ENCODE measurements at places on chromosomes 11 and 22. TPM values are rescaled to one million over a fixed set of nuclear protein-coding genes. Genes with fewer than 3 reads are reported as not detected.
A peak's percentile ranks its signal among the peaks of the same experiment; 100 is the strongest.

The DMC1 gene
- 0.23 TPM for total RNA-seq

The SEZ6L gene
- 0.45 TPM for total RNA-seq

DNA sequence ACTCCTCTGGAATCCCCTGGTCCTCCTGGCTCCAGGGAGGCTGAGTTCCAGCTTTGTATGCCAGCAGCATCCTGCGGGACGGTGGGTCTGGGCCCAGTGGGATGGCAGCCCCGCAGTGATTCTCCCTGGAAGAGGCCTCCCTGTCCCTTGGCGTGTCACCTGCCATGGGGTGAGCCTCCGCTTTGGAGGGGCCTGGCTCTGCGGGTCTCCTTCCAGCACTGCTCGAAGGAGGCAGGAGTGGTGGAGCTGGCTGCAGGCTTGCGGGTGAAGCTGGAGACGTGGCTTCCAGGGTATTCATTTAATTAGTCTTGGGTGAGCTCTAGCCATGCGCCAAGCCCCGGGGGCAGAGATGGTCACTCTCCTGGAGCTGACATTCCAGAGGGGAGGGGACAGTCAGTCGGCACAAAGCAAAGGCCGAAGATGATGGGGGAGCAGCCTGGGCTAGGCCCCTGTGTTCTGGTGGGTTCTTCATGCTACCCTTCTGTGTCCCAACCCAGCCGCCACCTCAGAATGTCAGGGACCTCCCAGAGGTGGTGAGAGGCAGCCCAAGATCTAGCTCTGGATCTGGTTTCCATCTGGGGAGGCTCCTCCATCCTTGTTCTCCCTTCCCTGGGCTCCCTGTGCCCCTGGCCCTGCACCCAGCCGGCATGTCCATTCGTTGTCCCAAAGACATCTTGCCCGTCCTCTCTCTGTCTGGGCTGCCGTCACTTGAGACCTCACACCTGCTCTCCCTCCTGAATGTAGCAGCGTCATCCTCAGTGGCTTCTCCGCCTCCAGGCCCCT, 1332.5 kb downstream of the BRD1 start:
- no peak for DNase-seq

- DNase-seq = no peak
Measured at GRCh38 chr11:116310698-116311097, 462.1 kb downstream of the BUD13 start.

GRCh38 chr11:73314117-73314961, 6.3 kb downstream of the ARHGEF17 start:
- DNase-seq = no peak

The ART5 gene
- total RNA-seq = not detected

DNA sequence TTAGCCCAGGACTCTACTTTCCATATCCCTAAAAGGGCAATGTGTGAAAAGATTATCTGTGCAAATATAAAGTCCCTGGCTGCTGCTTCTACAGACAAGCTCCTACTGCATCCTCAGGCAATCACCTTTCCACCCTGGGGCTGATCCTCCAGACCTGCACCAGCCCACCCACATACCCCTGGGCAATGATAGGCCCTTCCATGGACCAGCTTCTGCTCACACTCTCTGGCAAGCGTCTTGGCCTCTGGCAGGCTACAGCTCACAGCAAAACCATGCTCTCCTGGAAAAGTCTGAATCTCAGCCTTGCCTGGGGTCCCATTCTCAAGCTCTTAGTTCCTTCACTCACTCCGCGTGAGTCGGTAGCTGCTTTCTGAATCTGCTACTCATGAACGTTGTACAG, 69.5 kb downstream of the IGLL5 start:
- no peak for DNase-seq

GRCh38 chr11:126354631-126355323, 709 bp upstream of the ST3GAL4 start:
- DNase-seq = no peak

DNA sequence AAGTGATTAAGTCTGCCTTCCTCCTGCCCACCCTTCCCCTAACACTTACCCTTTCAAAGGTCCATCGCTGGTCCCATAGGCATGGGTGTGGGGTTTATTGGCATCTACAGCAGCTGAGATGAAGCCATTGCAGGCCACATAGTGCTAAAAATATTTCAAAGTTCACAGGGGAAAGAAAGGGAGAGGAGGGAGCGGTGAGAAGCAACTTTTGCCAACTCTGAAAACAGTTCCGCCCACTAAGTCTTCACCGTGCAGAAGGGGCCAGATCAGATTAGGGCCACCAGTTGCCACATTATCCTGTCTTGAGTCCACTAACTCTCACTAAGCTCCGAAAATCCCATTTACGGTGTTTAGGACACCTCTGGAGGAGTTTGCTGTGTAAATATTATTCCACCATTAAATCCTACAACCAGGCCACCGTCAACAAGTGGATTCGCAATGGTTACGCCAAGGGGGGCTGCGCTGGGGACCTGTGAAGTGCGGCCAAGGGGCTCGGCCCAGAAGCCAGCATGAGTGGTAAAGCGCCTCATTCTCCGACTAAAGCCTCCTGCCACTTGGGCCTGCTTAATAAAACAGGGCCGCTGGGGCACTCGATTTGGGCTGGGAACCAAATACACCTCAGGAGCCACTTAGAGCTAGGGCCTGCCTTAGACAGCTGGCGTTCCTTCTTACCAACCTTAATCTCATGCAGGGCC, 534.9 kb downstream of the MIAT start:
- DNase-seq = no peak

DNA sequence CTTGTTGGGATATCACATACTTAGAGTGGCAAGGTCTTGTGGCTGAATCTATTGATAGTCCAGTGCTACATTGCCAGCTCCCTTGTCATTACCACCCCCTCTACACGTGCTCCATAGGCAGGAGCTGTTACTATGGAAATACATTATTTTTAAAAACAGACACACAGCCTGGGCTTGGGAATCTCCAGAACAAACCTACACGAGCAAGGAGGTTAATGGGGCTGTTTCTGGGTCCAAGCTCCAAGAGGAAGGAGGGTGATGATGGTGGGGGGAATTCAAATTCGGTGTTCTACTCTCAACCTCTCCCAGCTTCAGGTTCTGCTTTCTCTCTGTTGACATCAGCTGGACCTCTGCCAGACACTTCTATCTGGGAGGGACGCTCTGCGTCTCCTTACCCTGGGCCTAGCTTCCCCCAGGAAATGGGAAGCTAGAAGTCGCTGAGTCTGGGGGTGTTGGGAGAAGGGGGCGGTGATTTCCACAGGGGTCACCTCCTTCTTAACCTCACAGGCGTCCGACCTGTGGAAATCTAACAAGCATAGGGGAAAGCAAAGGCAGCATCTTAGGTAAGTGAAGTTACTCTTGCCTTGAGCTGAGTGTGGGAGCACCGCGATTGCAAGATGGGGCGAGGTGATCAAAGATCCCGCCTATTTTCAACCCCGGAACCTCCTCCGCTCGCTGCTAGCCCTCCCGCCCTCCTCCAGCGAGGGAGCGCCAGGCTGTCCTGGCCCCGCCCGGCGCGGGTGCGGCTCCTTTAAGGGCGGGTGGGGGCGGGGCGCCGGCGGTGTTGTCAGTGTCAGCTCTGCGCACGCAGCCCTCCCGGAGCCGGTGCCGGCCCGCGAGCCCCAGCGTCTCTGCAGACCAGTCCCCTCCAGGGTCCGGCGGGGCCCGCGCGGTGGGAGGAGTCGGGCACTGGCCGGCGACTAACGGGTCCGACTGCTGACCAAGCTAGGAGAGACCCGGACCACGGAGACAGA, at the start of gene C2CD2L:
C2CD2L (plus strand) TSS at position 781 of the 974 bp plus-strand sequence. CDS start 398 bp downstream, outside the sequence.
- DNase-seq = peak; percentile 86

The TCP11L1 gene
- total RNA-seq = 27.1 TPM
